ENCODE measurements at places on chromosomes 6 and 20.

GRCh38 chr6:80456724-80457438 lies 350.4 kb downstream of the BCKDHB start:
- no peak for DNase-seq

- no peak for DNase-seq
Observed at GRCh38 chr20:3010985-3011723, 32.3 kb upstream of the GNRH2 start.

GRCh38 chr6:123844011-123844410 lies 40.3 kb downstream of the NKAIN2 start:
- no peak for DNase-seq

GRCh38 chr20:9262653-9263194 lies 193.8 kb downstream of the PLCB4 start:
- no peak for DNase-seq

DNA sequence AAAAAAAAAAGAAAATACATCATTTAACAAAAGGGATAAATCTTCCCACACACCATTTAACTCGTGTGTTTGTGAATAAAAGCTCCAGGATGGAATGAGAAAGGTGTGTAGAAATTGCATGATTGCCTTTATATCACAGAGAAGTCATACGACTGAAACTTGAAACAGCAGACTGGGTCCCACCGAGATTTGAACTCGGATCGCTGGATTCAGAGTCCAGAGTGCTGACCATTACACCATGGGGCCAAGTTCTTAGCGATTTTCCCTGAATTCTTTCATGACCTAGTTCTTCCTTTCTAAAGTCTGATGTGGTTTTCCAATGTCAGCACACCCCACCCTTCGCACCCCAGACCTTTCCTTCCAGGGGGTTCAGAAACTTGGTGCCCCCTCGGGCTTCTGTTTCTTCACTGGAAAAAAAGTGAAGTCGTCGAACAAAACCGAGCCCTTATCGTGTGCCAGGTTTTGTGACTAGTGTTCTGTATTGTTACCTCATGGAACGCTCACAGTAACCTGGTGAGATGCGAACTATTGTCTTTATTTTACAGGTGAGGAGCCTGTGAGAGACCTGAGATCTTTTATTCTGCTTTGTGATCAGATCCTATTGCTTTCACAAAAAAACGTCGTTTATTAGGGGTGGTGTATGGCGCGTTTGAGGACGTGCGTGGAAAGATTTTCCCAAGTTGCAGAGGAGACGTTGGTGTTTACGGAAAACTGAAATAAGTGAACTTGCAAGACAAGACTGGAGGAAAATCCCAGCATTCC lies 120.8 kb downstream of the OR2B2 start:
- no peak for DNase-seq
